ENCODE measurements at places on chromosomes 2 and 18. TPM values are rescaled to one million over a fixed set of nuclear protein-coding genes. Genes with fewer than 3 reads are reported as not detected.

ITGB6 gene
- 42.3 TPM for polyA plus RNA-seq

HMSD gene
- polyA plus RNA-seq: not detected

ELOA2 gene
- polyA plus RNA-seq: not detected

PDE6D gene
- 17.4 TPM for polyA plus RNA-seq

PAIP2B gene
- polyA plus RNA-seq: 4.0 TPM

HPCAL1 gene
- polyA plus RNA-seq: 41.3 TPM

TNP1 gene
- polyA plus RNA-seq: not detected

MBD5 gene
- polyA plus RNA-seq: 23.6 TPM

RGPD4 gene
- polyA plus RNA-seq: not detected

DSG1 gene
- polyA plus RNA-seq: 0.04 TPM

ACMSD gene
- 1.6 TPM for polyA plus RNA-seq

UGT1A8 gene
- not detected for polyA plus RNA-seq

ZNF892 gene
- 2.2 TPM for polyA plus RNA-seq

TYMS gene
- polyA plus RNA-seq: 61.7 TPM

ASB18 gene
- polyA plus RNA-seq: 7.5 TPM

DNER gene
- 0.57 TPM for polyA plus RNA-seq

LANCL1 gene
- 68.6 TPM for polyA plus RNA-seq

TUBA4B gene
- polyA plus RNA-seq: 0.13 TPM

PGAP1 gene
- polyA plus RNA-seq: 14.0 TPM

SLC38A11 gene
- polyA plus RNA-seq: 0.28 TPM

BCL2 gene
- 17.5 TPM for polyA plus RNA-seq

CIB4 gene
- polyA plus RNA-seq: not detected

CNTNAP5 gene
- 0.41 TPM for polyA plus RNA-seq

RTKN gene
- 54.0 TPM for polyA plus RNA-seq

SFTPB gene
- not detected for polyA plus RNA-seq

MBOAT2 gene
- polyA plus RNA-seq: 59.5 TPM

CSRNP3 gene
- 10.8 TPM for polyA plus RNA-seq

RNF152 gene
- 5.6 TPM for polyA plus RNA-seq

RAPGEF4 gene
- 1.5 TPM for polyA plus RNA-seq
